ENCODE measurements at places on chromosomes 6 and 20. TPM values are rescaled to one million over a fixed set of nuclear protein-coding genes. Genes with fewer than 3 reads are reported as not detected.

The TTLL9 gene
- polyA plus RNA-seq: 0.03 TPM

- no peak for DNase-seq
Observed at GRCh38 chr20:50392138-50392866, 117.9 kb upstream of the PTPN1 start.

DNA sequence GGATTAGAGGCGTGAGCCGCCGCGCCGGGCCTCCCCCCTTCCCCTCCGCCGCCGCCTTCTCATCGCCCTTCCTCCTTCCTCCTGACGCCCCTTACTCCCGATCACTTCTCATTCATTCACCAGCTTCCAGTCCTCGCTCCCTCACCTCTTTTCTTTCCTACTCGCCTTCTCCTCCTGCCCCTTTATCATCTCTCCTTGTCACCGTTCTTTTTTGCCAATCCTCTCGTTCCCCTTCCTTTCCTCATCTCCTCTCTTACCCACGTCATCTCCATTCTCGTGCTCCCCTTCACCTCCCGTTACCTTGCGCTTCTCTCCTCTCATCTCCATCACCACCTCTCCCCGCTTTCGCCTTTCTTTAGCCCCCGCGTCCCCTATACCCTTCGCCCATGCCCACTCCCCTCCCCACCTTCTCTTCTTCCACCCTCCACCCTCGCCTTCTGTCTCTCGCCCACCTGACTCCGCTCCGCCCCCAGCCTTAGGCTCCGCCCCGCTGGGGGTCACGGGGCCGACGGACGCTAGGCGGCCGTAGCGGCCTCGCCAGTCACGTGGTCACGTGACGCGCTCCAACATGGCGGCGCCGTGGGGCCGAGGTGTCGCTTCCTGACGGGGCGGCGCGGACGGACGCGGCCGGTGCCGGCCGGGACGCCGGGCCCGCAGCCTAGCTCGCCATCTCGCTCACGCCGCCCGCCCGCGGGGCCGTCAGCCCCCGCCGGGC lies at the start of gene ARFGEF2:
Gene ARFGEF2 (plus strand): TSS at position 544 of the 715 bp plus-strand sequence. CDS start 179 bp downstream, outside the sequence.
- DNase-seq: peak; percentile 93

The KHDC1L gene
- 0.18 TPM for polyA plus RNA-seq

DNA sequence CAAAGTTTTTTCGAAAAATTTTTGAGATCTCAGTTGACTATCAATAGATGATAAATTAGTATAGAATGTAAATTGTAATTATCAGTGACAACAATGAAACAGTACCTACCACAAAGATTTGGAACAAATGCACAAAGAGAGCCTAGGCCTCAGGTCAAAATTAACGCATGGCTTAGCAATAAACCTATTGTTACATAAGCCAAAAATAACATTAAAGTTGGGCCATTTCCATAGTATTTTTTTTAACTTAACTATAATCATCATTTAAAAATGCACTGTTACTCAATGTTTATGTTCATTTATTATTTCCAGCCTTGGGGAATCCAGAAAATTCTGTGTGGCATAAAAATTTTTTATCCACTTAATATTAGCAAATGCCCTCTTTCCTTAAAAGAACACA lies 117.0 kb downstream of the EPB41L2 start:
- peak; percentile 81 for DNase-seq

All from endothelial cell of umbilical vein (primary cell).